IMR-90 (cell line): ENCODE measurements at places on chromosomes 4 and X. TPM values are rescaled to one million over a fixed set of nuclear protein-coding genes. Genes with fewer than 3 reads are reported as not detected.

Gene GYPE
- 0.36 and 0.42 TPM in 2 replicates for polyA plus RNA-seq

Gene MAGEA12
- polyA plus RNA-seq = not detected in 2 replicates

Gene GPR173
- polyA plus RNA-seq = 5.2 and 6.1 TPM in 2 replicates

Gene TBC1D9
- 10.4 and 11.7 TPM in 2 replicates for polyA plus RNA-seq

Gene VGLL1
- polyA plus RNA-seq = not detected in 2 replicates

Gene RGN
- 0.26 and 0.44 TPM in 2 replicates for polyA plus RNA-seq

Gene TBX22
- not detected in 2 replicates for polyA plus RNA-seq

Gene LONRF3
- not detected in 2 replicates for polyA plus RNA-seq

Gene PNMA5
- polyA plus RNA-seq = not detected in 2 replicates

Gene GSTCD
- 4.1 and 5.2 TPM in 2 replicates for polyA plus RNA-seq

Gene LRCH2
- 1.8 and 2.6 TPM in 2 replicates for polyA plus RNA-seq

Gene SHROOM3
- polyA plus RNA-seq = 10.8 and 14.2 TPM in 2 replicates

GRCh38 chrX:93760163-93760562 is 86.2 kb downstream of the FAM133A start:
- H3K27ac ChIP-seq = no peak overlapping the region
- H3K4me3 ChIP-seq = no peak overlapping the region
- no peaks in the 10 kb centered on the region for H3K27me3 ChIP-seq
- H3K36me3 ChIP-seq = no peaks in the 10 kb centered on the region
- no peaks in the 10 kb centered on the region for H3K4me1 ChIP-seq

GRCh38 chrX:107646735-107647134 is 18.4 kb downstream of the PRPS1 start:
- no peak overlapping the region for H3K4me3 ChIP-seq
- H3K27ac ChIP-seq = no peak overlapping the region
- peaks cover 18% of the 10 kb centered on the region for H3K36me3 ChIP-seq
- no peaks in the 10 kb centered on the region for H3K4me1 ChIP-seq
- no peak for DNase-seq
- H3K27me3 ChIP-seq = no peaks in the 10 kb centered on the region; the same call in 1 of the 2 replicates

- no peak for DNase-seq
- H3K4me1 ChIP-seq = no peaks in the 10 kb centered on the region
- H3K4me3 ChIP-seq = no peak overlapping the region; the same call in 1 of the 2 replicates
- no peaks in the 10 kb centered on the region for H3K27me3 ChIP-seq
- H3K27ac ChIP-seq = no peak overlapping the region
- H3K36me3 ChIP-seq = peaks cover 6% of the 10 kb centered on the region; the same call in 1 of the 2 replicates
Observed at GRCh38 chrX:77900688-77901087, 1.4 kb downstream of the COX7B start.

- no peaks in the 10 kb centered on the region for H3K27me3 ChIP-seq
- peaks cover 5% of the 10 kb centered on the region for H3K4me1 ChIP-seq
- H3K36me3 ChIP-seq = no peaks in the 10 kb centered on the region
- no peak overlapping the region for H3K4me3 ChIP-seq
Observed at GRCh38 chr4:140185412-140186081, 31.6 kb upstream of the MAML3 start.

- H3K27ac ChIP-seq = no peak overlapping the region
- peaks cover 2% of the 10 kb centered on the region for H3K27me3 ChIP-seq
- no peaks in the 10 kb centered on the region for H3K4me1 ChIP-seq
Observed at GRCh38 chr4:108777388-108777787, 14.5 kb upstream of the ETNPPL start.

DNA sequence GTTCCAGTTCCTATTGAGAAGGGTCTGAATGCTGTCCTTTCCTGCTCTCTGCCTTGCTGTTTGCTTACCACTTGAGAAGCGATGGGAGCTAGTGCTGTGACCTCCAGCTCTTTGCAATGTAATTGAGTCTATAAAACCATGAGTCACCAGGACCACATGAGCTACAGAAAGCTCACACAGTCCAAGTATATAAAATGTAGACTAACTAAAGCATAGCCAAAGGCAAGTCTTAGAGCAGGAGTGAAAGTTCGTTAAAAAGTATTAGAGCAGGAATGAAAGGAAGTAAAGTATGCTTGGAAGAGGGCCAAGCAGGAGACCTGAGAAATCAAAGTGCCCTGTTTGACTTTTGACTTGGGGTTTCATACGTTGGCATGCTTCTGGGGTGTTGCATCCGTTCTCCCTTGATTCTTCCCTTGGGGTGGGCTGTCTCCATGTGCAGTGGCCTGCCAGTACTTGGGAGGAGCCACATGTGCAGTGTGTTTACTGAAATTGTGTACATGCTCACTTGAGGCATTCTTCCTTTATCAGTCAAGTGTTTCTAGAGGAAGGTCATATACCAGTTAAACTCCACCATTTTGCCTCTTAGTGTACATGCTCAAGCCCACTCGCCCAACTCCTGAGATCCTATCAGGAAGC is 71.3 kb upstream of the KIT start:
- H3K36me3 ChIP-seq = no peaks in the 10 kb centered on the region
- H3K4me1 ChIP-seq = no peaks in the 10 kb centered on the region; the same call in 1 of the 2 replicates
- no peak overlapping the region for H3K4me3 ChIP-seq
- no peak overlapping the region for H3K27ac ChIP-seq
- H3K27me3 ChIP-seq = no peaks in the 10 kb centered on the region

DNA sequence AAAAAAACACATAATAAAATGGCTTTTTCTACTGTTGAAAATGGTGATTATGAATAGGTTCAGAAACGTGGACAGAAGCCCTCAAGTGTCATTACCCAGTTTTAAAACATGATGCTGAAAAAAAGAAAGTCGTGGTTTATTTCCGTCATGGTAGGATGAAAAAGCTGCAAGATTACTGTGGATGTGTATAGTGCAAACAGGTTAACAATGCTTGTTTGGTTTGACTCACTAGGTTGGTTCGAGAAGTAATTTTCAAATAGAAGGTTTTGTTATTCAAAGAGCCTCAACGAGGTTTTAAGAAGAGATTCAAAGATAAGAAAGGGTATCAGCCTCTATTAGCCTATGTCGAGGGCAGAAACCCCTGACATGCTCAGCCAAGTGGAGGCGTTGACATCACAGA is 2.5 kb upstream of the RXFP1 start:
- no peaks in the 10 kb centered on the region for H3K36me3 ChIP-seq
- no peaks in the 10 kb centered on the region for H3K4me1 ChIP-seq
- H3K4me3 ChIP-seq = no peak overlapping the region
- no peak for DNase-seq
- H3K27me3 ChIP-seq = no peaks in the 10 kb centered on the region; the same call in 1 of the 2 replicates

DNA sequence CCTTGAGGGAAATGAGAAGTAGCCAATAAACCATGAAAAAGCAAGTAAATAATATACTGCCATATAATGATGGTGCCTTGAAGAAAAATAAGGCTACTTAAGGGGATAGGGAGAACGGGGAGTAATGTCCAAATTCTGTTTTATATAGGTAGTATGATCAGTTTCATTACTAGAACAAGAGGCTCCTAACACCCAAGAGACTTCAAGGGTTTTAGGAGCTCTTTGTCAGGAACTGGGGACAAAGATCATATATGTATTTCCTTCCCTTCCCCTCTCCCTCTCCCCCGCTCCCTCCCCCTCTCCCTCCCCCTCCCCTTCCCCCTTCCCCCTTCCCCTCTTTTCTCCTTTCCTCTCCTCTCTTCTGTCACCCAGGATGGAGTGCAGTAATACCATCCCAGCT is 127.3 kb downstream of the PTPN13 start:
- H3K27me3 ChIP-seq = no peaks in the 10 kb centered on the region
- DNase-seq = no peak
- peaks cover 7% of the 10 kb centered on the region for H3K36me3 ChIP-seq
- no peak overlapping the region for H3K4me3 ChIP-seq
- H3K27ac ChIP-seq = no peak overlapping the region

DNA sequence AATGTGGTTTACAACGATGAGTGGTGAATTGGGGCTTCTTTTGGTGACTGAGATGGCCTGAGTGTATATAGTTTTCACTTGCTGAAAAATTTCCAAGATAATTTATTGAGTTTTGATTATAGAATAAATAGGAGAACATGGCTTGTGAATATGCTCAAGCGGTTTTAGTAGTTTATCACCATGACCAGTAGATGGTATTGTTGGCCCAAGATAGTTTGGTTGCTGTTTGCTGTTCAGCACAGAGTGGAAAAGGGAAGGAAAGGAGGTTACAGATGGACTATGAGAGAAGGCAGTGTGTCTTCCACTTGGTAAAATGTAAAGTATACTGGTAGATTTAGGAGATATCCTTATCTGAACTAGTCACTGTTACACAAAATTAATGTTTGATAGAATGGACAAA is 55.8 kb upstream of the POU4F2 start:
- no peaks in the 10 kb centered on the region for H3K36me3 ChIP-seq
- no peak for DNase-seq
- no peak overlapping the region for H3K4me3 ChIP-seq
- H3K27ac ChIP-seq = no peak overlapping the region
- no peaks in the 10 kb centered on the region for H3K4me1 ChIP-seq

GRCh38 chr4:164930647-164931046 is 46.8 kb downstream of the TRIM61 start:
- H3K27me3 ChIP-seq = no peaks in the 10 kb centered on the region
- no peaks in the 10 kb centered on the region for H3K36me3 ChIP-seq
- no peak overlapping the region for H3K4me3 ChIP-seq
- H3K4me1 ChIP-seq = no peaks in the 10 kb centered on the region

DNA sequence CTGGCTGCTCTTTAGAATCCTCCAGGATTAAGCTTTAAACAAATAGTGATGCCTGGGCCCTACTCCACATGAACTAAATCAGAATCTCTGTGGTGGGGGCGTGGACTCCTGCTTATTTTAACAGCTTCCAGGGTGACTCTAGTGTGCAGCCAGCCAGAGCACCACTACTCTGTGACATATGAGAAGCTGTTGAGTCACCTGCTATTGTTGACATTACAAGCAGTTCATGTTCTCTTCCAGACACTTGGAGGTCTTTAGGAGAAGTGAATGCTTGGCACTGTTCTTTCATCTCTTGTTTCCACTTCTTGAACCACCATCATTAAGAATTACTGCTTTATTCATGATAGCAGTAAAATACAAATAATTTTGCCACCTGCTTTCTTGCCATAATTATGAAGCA is 426 bp upstream of the C4orf51 start:
- no peak overlapping the region for H3K4me3 ChIP-seq
- no peak overlapping the region for H3K27ac ChIP-seq
- H3K27me3 ChIP-seq = no peaks in the 10 kb centered on the region
- H3K36me3 ChIP-seq = no peaks in the 10 kb centered on the region
- H3K4me1 ChIP-seq = peaks cover 2% of the 10 kb centered on the region; the same call in 1 of the 2 replicates

DNA sequence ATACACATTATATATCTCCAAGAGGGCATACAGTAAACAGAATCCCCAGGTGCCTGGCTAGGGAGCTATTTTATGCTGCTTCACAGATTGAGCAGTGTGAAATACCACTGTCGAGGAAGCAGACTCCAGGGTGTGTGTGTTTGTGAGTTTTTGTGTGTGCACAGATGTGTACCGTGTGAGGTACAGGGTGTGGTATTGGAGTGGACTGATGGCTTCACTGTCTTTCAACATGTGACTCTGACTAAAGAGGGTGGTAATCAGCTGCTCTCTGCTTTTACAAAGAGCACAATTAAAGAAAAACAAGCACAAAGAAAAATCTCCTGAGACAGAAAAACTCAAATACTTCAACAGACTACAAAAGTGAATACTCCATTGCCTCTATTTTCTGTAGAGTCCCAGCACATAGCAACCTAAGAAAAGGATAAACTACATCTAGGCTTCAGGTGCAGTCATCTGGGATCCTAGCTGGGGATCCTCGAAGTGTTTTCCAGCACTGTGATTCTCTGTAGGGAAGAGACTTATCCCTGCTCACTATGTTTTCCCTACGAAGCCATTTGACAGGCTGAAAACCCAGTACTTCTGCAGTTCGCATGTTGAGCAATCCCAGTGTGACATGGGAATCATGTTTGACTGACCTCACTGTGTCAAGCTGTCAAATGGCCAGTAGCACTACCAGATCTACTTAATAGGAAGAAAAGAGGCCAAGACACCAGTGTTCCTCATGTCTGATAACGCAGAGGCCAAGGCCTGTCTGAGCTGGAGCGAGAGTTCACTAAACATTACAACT is 100.3 kb downstream of the CDS1 start:
- peaks cover 37% of the 10 kb centered on the region for H3K36me3 ChIP-seq
- no peak overlapping the region for H3K4me3 ChIP-seq
- H3K27ac ChIP-seq = no peak overlapping the region

- H3K27ac ChIP-seq = no peak overlapping the region
- H3K36me3 ChIP-seq = no peaks in the 10 kb centered on the region
- H3K4me3 ChIP-seq = no peak overlapping the region
- H3K4me1 ChIP-seq = peaks cover 2% of the 10 kb centered on the region; the same call in 1 of the 2 replicates
- H3K27me3 ChIP-seq = no peaks in the 10 kb centered on the region; the same call in 1 of the 2 replicates
Observed at GRCh38 chr4:48255072-48255958, 14.3 kb downstream of the TEC start.

DNA sequence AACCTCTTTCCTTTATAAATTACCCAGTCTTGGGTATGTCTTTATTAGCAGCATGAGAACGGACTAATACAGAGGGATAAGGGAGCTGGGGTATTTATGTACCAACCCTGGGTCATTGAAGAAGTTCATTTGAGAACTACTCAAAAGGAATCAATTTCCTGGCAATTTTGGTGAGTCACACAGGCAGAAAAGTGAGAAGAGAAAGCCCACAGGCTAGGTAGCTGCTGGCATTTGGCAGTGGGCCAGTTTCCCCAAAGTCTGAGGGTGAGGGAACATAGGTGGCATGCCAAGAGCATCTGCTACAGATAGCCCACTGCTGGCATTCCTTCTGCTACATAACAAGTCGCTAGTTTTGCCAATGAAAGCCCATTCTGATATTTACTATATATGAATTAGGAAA is 411.2 kb downstream of the MID1IP1 start:
- H3K27ac ChIP-seq = no peak overlapping the region
- peaks cover 9% of the 10 kb centered on the region for H3K27me3 ChIP-seq

DNA sequence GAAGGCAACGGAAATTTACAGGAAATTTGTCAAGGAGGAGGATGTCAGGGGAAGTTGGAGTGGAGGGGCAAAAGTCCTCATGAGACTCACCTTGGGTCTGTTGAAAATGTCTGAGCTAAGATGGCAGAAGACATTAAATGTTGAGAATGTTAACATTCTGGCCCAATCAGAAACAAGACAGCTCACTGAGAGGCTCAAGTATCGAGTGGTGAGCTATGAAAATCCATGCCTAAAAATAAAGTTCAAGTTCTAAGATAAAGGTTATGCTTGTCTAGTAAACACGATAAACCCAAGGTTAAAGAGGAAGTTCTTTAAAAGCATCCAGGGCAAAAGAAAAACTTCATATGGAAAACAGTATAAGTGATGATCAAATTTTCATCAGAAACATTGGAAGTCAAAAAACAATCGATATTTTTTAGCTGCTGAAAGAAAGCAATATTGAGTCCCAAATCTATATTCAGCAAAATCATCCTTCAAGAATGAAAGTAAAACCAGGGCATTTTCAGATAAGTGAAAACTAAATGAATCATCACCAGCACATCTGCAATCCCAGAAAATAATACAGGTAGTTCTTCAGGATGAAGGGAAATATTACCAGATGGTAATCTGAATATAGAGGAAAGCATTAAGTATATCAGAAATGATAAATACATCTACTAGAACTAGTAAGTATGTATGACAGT is 462.4 kb downstream of the TLL1 start:
- no peak for DNase-seq
- H3K4me3 ChIP-seq = no peak overlapping the region
- no peak overlapping the region for H3K27ac ChIP-seq

- H3K4me3 ChIP-seq = no peak overlapping the region
- H3K4me1 ChIP-seq = no peaks in the 10 kb centered on the region
- H3K36me3 ChIP-seq = no peaks in the 10 kb centered on the region
- no peaks in the 10 kb centered on the region for H3K27me3 ChIP-seq
- DNase-seq = no peak
Observed at GRCh38 chr4:26822546-26822945, 38.1 kb upstream of the STIM2 start.

- no peak for DNase-seq
- H3K27ac ChIP-seq = no peak overlapping the region
- no peaks in the 10 kb centered on the region for H3K4me1 ChIP-seq
Observed at GRCh38 chr4:40681600-40681999, 51.9 kb upstream of the RBM47 start.

GRCh38 chrX:11188664-11189063 is 77.5 kb downstream of the HCCS start:
- no peaks in the 10 kb centered on the region; the same call in 1 of the 2 replicates for H3K4me1 ChIP-seq
- H3K36me3 ChIP-seq = no peaks in the 10 kb centered on the region
- H3K4me3 ChIP-seq = no peak overlapping the region
- H3K27me3 ChIP-seq = no peaks in the 10 kb centered on the region
- peak; percentile 38 for DNase-seq
- no peak overlapping the region for H3K27ac ChIP-seq
